ENCODE measurements at places on chromosomes 6 and 20.

- DNase-seq = no peak
Observed at GRCh38 chr6:3569816-3570215, 113.0 kb upstream of the SLC22A23 start.

- no peak for DNase-seq
Observed at GRCh38 chr6:152094992-152095592, 287.6 kb downstream of the ESR1 start.

- DNase-seq = no peak
Observed at GRCh38 chr6:56297022-56297989, 49.9 kb upstream of the COL21A1 start.

DNA sequence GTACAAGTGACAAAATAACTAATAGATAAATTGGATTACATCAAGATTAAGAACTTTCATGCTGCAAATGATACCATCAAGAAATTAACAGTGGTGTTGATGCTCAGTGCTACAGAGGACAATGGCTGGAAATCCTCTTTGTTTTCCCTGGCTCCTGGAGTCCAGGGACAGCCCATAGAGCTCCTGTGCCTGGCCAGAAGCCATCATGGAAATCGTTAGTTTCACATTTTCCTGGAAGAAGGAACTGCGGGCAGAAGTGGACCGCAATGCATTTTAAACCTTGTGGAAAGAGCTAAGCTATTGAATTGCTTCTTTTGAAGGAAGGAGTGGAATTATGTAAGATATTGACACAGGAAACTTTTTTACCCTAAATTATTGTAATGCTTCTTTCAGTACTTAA lies 276.0 kb downstream of the GJA1 start:
- no peak for DNase-seq

GRCh38 chr20:38098952-38099351 lies 65.4 kb downstream of the RPRD1B start:
- no peak for DNase-seq

- peak; percentile 77 for DNase-seq
Observed at GRCh38 chr6:111992851-111993250, 61.1 kb upstream of the CCN6 start.

- peak; percentile 75 for DNase-seq
Observed at GRCh38 chr6:139161817-139162284, 27.0 kb downstream of the HECA start.

DNA sequence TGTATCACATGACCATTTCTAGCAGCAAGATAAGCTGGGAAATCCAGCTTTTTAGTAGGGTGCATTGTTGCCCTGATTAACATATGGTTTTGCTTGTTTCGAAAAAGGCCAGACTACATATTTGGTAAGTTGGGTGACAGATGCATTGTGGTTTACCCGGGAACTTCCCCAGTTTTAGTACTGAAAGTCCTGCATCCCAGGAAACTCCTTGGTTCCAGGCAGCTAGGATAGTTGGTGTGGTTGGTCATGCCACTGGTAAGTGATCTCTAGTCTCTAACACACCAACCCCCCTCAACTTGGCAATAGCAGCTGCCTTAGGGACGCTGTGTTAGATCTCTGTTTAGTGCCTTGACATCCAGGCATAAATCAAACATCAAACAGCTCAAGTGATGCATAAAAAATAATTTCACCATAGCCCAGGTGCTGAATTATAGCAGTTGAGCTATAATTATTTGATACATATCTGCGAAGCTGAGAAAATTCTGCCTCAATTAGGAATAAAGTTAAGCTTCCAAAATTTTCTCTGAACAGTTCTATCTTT lies 216.5 kb downstream of the TFAP2C start:
- no peak for DNase-seq

- no peak for DNase-seq
Observed at GRCh38 chr20:36102809-36103596, 51.5 kb upstream of the EPB41L1 start.

DNA sequence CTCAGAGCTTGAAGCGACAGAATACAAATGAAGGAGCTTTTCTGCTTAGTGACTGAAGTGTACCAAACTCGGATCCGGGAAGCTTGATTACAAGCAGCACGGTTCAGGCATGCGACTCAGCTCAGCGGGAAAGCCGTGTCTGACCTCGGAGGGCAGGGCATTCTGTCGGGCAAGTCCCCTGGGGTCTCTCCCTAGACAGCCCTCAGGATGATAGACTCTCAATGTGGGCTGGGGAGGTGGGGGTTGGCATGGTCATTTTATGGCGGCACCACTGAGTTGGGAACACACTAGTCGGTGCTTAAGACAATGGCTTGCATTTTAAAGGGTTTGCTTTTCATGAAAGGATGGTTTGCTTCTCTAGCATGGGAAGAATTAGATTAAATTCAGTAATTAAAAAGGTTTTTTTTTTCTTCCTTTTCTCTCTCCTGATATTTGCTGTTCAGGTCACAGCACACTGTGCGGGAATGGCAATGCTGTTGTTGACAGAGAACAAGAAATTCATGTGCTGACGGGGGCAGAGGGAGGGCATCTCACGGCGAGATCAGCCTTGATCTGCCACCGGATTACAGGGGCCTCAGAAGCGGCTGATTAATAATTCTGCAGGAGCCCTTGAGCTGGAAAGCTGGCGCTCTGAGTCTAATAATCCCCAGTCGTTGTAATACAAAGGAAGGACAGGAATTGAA lies 80.7 kb upstream of the TRAF3IP2 start:
- DNase-seq = no peak

- DNase-seq = no peak
Observed at GRCh38 chr20:1144401-1145172, 26.2 kb downstream of the PSMF1 start.

Measured in CD4-positive, alpha-beta T cell treated with Interleukin-6 at 100 ng/mL for 8 hours (primary cell).